ENCODE measurements at places on chromosomes 3 and 15.
A peak's percentile ranks its signal among the peaks of the same experiment; 100 is the strongest.

DNA sequence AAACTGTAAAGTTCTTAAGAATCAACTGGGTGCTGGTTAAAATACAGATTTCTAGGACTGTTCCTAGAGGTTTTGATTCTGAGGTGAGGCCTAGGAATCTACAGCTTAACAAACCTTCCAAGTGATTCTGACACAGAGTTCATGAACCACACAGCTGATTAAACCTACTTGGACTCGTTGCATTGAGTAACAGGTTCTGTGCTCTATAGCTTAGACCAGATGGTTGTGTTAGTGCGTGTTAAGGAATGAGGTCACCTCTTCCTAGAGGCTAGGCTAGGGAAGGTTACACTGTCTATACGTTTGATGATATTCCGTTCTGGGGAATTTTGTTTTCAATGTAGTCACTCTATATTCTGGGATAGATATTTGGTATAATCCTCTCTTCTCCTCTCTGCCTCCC, 21.9 kb downstream of the EID1 start:
- no peak for DNase-seq

DNA sequence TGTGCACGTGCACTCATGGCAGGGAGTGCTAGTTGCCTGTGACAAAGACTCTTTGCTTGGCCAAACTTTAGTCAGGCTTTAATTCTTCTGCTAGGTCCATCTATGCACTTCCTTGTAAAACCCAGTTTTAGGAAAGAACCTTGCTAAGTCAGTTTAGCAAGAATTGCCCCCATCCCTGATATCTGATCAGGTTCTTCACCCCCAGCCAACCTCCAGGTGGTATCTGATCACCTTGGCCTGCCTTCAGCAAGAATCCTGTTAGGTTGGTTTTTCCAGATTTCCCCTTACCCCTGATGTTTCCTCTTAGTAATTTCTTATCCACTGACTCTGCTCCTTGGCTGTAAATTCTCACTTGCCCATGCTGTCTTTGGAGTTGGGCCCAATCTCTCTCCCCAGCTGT, 8.4 kb downstream of the HSPBAP1 start:
- DNase-seq = no peak

GRCh38 chr3:47347217-47347801, 33.5 kb upstream of the PTPN23 start:
- DNase-seq = no peak

DNA sequence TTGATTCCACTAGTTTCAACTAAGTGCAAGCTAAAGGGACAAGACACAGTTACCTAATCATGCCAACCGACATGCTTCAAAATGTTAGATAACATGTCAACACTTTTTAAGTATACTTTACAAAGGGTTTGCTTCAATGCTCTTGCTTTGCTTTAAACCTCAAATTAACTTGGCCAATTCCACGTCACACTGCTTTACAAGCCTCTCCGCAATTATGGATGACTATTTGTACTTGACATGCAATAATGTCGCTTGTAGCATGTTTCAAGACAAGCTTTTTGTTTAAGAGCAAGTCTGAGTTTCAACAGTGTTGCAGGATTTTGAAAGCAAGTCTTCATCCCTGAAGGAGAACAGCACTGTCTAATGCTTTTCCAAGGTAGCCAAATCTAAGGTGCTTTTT, 86.9 kb downstream of the CNTN3 start:
- no peak for DNase-seq

GRCh38 chr3:148131990-148132638, 565.6 kb upstream of the AGTR1 start:
- DNase-seq = no peak

GRCh38 chr3:77096966-77097890, 57.3 kb downstream of the ROBO2 start:
- no peak for DNase-seq

- no peak for DNase-seq
Observed at GRCh38 chr3:156892701-156893100, 66.5 kb downstream of the LEKR1 start.

DNA sequence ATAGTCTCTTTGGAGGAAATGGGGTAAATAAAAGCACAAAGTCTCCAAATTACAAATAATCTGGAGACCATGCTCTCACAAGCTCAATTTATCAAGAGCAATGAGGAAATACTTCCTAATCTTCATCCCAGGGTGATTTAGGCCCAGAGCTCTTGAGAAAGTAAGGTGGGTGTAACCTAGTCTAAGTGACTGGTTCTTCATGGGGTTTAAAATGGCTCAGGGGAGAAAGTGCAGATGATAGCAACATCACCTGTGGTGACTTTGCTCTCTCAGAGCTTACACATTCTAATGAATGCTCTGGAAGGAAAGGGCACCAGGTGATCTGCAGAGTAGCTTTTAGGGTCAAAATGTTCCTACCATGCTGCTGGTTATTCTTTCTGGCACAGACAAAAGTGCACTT, 118.4 kb upstream of the TP63 start:
- DNase-seq = no peak

DNA sequence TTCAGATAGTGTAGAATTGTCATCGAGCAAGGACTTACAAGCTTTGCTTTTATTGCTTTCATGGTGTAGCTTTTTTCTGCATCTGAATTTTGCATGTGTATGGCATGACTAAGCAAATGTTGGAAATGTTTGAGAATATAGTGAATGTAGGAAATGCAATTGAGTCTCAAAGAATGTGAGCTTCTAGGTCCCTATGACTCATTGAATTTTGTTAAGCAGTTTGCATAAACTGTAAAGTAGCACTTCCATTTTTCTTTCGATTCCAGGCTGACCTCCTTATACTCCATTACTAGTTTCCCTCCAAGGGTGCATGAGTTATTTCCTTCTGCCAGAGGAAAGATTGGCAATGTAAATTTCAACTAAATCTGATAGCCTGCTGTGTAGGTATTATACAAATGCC, 619.2 kb downstream of the DIPK2A start:
- DNase-seq = peak; percentile 20

- no peak for DNase-seq
Observed at GRCh38 chr3:151553888-151554287, 93.0 kb upstream of the IGSF10 start.

- no peak for DNase-seq
Observed at GRCh38 chr3:160038862-160039562, 50.4 kb downstream of the IL12A start.

DNA sequence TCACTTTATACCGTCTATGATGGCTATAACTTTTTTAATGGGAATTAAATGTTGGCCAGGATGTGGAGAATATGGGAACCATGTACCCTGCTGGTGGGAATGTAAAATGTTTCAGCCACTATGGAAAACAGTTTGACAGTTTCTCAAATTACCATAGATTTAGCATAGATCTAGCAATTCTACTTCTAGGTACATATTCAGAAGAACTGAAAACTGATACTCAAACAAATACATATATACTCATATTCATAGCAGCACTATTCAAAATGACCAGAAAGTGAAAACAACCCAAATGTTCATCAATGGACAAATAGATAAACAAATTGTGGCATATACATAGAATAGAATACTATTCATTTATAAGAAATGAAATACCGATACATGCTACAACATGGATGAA, 539.4 kb downstream of the IGSF11 start:
- DNase-seq = no peak

DNA sequence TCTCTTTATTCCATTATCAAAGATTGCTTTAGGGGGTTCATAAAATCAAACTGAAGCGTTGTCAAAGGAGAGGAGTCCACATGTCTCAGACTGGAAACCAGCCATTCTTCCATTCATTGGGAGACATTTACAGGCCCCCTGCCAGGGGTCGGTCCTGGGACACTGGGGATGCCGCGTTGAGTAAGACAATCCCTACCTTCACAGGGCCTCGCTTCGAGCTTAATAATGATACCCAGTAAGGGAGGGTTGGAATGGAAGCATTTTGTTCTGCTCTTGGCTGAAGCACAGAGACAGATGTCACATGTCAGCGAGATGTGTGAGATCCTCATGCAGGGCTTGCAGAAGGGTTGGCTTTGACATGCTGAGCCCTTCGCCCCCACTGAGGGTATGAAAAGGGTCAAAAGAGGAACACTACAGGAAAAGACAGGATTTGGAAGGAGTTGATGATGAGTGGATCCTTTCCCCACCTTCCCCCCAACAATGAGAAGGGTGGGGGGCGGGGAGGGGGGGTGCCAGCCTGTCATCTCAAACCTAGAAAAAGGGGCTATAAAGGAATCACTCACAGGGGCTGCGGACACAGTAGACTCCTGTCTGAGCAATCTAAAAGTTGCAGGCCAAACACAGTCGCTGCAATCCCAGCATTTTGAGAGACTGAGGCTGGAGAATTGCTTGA, 25.6 kb upstream of the ARL8B start:
- no peak for DNase-seq

DNA sequence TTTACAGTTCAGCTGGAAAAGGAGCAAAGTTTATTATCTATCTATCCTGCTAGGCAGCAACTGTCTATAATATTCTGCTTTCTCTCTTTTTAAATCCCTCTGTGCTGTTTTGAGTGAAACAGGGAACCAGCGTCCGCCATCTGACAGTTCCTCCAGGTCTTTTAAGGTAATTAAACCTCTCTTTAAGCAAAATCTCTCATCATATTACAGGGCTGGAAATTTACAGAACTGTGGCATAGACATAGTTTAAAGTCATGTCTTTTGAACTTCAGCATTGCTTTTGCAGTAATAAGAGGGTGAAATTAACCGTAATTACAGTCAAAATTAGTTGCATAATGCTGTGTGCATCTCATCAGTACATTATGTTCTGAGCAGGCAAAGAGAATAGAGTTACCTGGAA, 263.4 kb upstream of the KCNMB2 start:
- no peak for DNase-seq

GRCh38 chr3:56855856-56856512, 54.2 kb upstream of the ARHGEF3 start:
- DNase-seq = no peak

- DNase-seq = no peak
Observed at GRCh38 chr3:30477149-30477921, 129.1 kb upstream of the TGFBR2 start.

DNA sequence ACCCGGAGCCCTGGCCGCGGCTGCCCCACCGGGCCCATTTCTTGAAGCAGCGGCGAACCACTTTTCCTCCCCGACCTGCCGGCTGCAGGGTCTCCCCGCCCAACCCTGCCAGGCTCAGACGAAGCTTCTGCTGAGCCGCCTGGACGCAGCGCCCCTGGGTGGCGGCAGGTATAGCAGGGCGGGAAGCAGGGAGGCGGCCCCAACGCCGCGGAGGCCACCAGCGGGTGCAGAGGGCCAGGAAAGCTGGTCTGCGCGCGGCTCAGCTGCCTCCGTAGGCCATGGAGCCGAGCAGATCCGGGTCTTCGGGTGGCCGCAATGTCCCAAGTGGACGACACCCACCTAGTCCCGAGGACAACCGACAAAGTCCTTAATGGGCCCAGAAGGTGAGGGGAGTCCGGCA, 21.9 kb upstream of the SRPRB start:
- DNase-seq = no peak

- DNase-seq = no peak
Observed at GRCh38 chr3:21618695-21619094, 132.3 kb downstream of the ZNF385D start.

DNA sequence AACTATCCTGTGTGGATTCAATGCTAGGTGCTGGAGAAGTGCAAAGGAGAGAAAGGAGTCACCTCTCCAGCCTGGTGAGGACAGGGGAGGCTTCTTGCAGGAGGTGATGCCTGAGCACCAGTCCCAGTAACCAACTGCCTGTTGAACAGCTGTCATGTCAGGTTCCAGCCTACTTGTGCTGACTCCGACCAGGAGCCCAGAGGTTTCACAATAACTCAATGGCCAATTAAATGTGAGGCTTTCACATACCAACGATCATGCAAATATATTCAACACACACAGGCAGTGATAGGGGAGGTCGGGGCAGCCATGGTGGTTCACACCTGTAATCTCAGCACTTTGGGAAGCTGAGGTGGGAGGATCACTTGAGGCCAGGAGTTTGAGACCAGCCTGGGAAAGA, 7.7 kb downstream of the SORD start:
- DNase-seq = no peak

DNA sequence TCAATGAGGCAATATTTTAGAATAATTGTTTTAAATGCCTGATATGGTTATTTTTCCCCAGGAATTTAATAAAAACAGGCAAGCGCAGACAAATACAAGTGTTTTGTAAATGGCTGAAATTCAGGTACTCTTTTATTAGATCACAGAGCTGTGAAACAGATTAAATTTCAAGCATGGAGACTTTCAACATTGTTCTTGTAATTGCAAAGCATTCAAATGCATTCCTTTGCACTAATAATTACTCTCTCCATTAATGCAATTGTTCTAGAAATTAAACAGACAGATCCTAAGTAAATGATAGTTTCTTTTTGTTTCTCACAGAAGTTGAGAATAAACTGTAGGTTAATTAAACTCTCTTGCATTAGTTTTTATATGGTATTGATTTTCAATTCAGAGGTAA, 42.4 kb upstream of the TGFBR2 start:
- no peak for DNase-seq

DNA sequence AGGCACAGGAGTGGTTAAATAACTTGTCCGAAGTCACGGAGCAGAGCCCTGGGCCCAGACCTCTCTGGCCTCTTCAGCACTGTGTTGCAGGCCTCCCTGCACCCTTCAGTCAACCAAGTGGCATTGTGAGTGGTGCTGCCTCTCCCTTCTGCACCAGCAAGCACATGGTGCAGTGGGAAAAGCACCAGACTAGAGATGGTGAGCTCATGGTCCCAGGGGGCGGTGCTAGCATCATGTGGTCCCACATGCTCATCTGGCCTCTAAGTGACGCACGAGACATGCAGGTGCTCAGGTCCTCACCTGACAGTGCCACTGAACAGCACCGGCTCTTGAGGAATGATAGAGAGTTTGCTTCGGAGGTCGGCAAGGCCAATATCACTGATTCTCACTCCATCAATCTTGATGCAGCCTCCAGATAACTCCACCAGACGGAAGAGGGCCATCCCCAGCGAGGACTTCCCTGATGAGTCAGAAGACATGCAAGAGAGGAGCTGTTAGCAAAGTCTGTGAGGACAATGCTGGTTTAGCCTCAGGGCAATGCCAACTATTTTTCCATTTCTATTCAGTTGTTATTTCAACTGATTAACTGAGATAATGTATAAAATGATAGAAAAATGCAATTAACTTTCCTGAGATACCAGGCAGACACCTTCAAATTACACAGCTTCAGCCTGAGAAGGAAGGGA, 53.1 kb upstream of the PARL start:
- no peak for DNase-seq

DNA sequence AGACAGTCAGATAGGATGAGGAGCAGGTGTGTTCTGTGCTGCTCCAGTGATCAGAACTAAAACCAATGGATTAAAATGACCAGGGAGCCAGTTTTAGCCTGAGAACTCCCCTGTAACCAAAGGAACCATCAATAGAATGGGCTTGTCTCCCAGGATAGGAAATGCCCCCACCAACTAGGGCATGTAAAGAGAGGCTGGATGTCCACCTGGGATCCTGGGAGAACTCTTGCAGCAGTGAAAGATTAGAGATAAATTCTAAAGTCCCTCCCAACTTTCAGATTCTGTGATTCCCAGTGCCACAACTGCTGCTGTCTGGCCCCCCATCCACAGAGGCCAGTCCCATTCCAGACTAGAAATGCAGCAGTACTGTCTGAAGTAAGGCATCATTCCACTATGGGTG, 33.8 kb downstream of the HDC start:
- no peak for DNase-seq

All from iPS DF 19.7 (cell line).